ENCODE measurements at places on chromosomes 1 and 21. TPM values are rescaled to one million over a fixed set of nuclear protein-coding genes. Genes with fewer than 3 reads are reported as not detected.

MOV10 gene
- 242 TPM for polyA plus RNA-seq

C1QC gene
- polyA plus RNA-seq: 114 TPM

DFFB gene
- polyA plus RNA-seq: 6.2 TPM

ZNF697 gene
- 1.7 TPM for polyA plus RNA-seq

ACKR1 gene
- 75.0 TPM for polyA plus RNA-seq

KCNK2 gene
- 15.4 TPM for polyA plus RNA-seq

GNG12 gene
- polyA plus RNA-seq: 19.9 TPM

TMEM269 gene
- 0.03 TPM for polyA plus RNA-seq

RAB7B gene
- 3.5 TPM for polyA plus RNA-seq

LCE1E gene
- polyA plus RNA-seq: not detected

LIN28A gene
- not detected for polyA plus RNA-seq

LCE1B gene
- not detected for polyA plus RNA-seq

BCL2L15 gene
- 0.48 TPM for polyA plus RNA-seq

WDR64 gene
- not detected for polyA plus RNA-seq

MLLT11 gene
- polyA plus RNA-seq: 4.3 TPM

TENT5C gene
- 5.4 TPM for polyA plus RNA-seq

KIF21B gene
- 0.57 TPM for polyA plus RNA-seq

All from adrenal gland (tissue), 19 donors.